ENCODE measurements at places on chromosomes 6 and 20.

GRCh38 chr20:49701241-49701790 lies 12.4 kb downstream of the B4GALT5 start:
- no peak for DNase-seq

DNA sequence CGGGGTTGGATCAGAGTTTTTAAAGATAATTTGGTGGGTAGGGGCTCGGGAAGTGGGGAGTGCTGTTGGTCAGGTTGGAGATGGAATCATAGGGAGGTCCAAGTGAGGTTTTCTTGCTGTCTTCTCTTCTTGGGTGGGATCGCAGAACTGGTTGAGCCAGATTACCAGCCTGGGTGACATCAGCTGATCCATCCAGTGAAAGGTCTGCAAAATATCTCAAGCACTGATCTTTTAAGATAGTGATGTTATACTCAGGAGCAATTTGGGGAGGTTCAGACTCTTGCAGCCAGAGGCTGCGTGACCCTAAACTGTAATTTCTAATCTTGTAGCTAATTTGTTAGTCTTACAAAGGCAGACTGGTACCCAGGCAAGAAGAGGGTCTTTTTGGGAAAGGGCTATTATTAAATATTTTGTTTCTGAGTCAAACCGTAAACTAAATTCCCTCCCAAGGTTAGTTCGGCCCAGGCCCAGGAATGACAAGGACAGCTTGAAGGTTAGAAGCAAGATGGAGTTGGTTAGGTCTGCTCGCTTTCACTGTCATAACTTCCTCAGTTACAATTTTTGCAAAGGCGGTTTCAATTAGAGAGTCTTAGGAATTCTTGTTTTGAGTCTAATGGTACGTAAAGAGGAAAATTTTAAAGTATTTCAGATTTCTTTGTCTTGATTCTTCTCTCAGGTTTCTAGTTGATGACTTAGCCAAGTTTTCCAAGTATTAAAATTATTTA lies 53.1 kb downstream of the SCAF8 start:
- no peak for DNase-seq

- peak; percentile 30 for DNase-seq
Observed at GRCh38 chr6:12233693-12234571, 56.2 kb upstream of the EDN1 start.

GRCh38 chr6:43113431-43114260 lies 37.5 kb downstream of the PTK7 start:
- DNase-seq, result no peak

GRCh38 chr6:40695114-40695513 lies 108.0 kb upstream of the LRFN2 start:
- no peak for DNase-seq

GRCh38 chr6:23002044-23002619 lies 432.8 kb downstream of the HDGFL1 start:
- DNase-seq, result no peak

DNA sequence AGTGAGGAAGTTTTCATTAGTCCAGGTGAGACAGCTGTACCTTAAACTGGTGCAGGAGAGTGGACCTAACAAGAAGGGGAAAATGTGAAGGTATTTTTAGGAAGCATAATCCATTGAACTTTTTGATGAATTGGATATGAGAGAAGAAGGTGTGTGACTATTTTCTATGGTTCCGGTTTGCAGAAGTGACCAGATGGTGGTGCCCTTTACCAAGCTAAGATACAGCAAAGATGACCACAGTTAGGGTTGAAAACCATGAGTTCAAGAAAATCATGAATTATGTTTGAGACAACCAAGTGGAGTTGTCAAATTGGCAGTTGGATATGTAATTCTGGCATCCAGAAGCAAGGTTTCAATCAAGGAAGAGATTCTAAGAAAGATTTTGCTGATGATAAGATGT lies 61.9 kb upstream of the NRSN1 start:
- peak; percentile 11 for DNase-seq

Measured in T47D (cell line).